Foreskin keratinocyte (primary cell): ENCODE measurements at places on chromosomes 2 and 18. TPM values are rescaled to one million over a fixed set of nuclear protein-coding genes. Genes with fewer than 3 reads are reported as not detected.

The ARHGEF33 gene
- 0.28 and 0.37 TPM in 2 replicates for total RNA-seq

The ZBTB7C gene
- total RNA-seq = under 0.01 and 0.07 TPM in 2 replicates

The ZNF513 gene
- 10.2 and 12.9 TPM in 2 replicates for total RNA-seq

GRCh38 chr2:124091721-124092120 lies 66.6 kb downstream of the CNTNAP5 start:
- DNase-seq = no peak
